ENCODE measurements at places on chromosomes 5 and 9.

GRCh38 chr9:108156270-108156998, 666.9 kb upstream of the KLF4 start:
- no peak for DNase-seq

GRCh38 chr9:133405508-133406438, 12.0 kb downstream of the REXO4 start:
- DNase-seq = no peak

DNA sequence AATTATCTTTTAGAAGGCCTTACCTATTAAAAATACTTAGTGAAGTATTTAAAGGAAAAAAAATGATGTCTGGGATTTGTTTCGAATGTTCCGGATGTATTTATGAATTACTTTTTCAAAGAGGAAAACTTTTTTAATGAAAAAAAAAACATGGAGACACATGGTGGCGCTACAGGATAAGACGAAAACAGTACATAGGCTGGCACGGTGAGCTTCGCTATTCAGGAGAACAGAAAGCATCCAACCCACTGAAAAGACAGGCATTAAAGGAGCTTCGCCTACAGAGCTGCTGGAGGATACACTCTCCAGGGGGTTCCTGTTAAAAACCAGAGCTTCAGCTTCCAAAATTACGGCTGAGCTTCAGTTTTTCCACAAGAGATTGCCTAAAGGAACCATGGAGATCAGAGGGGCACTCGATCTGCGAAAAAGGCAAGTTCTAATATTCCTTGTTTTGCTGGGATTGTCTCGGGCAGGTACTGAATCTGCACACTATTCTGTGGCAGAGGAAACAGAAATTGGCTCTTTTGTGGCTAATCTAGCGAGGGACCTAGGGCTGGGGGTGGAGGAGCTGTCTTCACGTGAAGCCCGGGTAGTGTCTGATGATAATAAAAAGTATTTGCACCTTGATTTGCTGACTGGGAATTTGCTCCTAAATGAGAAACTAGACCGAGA, at the start of gene PCDHB14:
Gene PCDHB14, plus strand, starts transcription at position 232 of the 672 bp plus-strand sequence. Its CDS starts 163 bp downstream, at position 395.
- no peak for DNase-seq

- DNase-seq = no peak
These were observed 85.4 kb upstream of the MIER3 start for GRCh38 chr5:57037355-57037754.

- DNase-seq = no peak
These were observed 26.9 kb upstream of the IGFBPL1 start for GRCh38 chr9:38451162-38451561.

DNA sequence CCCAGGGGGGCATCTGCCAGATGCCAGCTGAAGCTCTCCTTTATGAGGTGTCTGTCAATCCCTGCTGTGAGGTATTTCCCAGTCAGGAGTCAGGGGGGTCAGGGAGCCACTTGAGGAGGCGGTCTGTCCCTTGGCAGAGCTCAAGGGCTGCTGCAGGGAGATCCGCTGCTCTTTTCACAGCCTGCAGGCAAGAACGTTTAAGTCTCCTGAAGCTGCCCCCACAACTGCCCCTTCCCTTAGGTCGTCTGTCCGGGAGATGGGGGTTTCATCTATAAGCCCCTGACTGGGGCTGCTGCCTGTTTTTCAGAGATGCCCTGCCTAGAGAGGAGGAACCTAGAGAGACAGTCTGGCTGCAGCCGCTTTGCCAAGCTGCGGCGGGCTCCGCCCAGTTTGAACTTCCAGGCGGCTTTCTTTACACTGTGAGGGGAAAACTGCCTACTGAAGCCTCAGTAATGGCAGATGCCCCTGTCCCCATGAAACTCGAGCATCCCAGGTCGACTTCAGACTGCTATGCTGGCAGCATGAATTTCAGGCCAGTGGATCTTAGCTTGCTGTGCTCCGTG, 148.3 kb downstream of the RPS23 start:
- no peak for DNase-seq

DNA sequence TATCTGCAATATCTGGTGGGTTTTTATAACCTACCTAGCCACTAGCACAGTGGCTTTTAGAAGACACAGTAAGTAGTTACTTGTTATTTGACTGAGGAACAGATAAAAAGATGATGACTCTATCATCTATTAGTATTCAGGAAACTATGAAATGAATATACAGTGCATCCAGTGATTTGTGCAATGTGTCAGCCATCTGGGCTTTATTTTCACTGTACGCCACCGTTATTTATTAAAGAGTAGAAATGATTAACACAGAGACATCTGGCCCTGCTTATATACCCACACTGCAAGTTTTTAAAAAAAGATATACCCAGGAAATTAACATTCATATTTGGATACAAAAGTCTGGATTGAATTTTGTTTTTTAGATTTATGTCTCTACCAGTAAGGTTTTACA, 408.4 kb downstream of the PDE4D start:
- DNase-seq = no peak

DNA sequence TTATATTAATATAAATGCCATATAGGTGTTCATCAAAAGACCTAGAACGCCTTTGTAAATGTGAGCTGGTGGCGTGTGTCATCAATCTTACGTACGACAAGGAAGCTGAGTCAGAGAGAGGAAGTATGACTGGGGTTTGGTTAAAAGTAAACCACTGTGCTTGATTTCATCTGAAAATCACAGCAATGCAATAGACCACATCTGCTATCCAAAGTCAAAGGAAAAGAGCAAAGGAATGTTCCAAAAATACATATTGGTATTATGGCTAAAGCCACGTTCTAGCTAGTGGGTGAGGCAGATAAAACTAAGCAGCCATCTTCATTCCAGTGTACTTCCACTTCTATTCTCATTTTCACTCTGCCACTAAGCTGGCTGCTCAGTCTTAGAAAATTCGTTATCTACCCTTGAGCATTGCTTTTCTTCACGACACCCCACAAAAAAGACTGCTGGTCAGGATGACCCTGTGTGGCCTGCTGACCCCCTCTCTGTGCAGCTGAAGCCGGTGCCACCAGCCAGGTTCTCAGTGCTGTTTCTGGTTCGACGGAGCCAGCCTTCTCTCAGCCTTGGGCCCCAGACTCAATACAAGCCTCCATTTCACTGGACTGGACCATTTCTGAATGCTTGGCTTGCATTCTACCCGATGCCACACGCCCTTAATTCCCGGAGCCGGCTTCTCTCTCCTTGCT, 23.8 kb downstream of the SHC3 start:
- DNase-seq = no peak

- DNase-seq = no peak
These were observed 101.9 kb upstream of the EFNA5 start for GRCh38 chr5:107772418-107773310.

DNA sequence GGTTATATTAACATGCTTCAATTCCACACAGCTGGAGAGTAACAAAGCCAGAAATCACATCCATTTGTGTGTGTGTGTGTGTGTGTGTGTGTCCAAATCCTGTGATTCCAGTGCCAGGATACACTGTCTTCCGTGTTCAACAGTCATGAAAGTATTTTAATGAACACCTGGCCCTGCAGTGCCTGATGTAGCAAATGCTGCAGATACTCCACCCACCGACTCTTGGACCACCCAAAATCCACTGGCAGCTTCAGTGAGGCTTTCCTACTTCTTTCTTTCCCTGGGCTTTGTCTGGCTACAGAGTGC, 13.1 kb upstream of the INSYN2B start:
- DNase-seq = no peak

GRCh38 chr9:135664801-135665794, 2.0 kb downstream of the LCN9 start:
- DNase-seq = no peak

DNA sequence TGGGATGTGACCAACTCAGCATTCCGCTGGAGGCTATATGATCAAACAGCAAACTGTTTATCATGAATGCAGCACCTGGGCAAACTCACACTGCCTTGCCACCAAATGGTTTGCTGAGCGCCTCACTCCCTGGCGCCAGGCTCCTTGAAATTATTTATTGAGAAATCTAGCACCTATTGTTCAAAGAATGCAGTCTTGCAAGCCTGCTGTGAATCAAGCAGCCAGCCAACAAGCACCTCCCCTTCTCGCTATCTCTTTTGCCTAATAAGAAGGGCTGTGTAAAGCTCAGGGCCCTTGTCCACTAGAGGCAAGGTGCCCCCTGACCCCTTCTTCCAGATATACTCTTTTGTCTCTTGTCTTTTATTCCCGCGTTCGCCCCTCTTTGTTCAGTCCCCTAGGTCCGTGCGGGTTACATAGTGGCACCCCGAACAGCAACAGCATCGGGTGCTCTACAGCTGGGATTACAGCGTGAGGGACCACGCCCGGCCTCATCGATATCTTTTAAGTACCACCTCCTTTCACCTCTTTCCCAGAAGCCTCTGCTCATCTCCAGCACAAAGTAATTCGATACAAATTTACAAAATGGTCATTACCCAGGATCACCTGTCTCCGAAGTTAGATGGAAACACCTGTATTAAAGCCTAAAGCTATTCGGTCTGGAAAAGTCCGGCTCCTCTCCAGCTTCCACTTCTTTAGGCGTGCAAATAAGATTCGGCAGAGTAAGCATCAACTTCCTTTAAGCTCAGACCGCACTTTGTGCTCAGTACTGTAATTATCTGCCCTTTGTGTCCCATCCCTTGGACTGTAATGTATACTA, 896 bp downstream of the RIGI start:
- no peak for DNase-seq

DNA sequence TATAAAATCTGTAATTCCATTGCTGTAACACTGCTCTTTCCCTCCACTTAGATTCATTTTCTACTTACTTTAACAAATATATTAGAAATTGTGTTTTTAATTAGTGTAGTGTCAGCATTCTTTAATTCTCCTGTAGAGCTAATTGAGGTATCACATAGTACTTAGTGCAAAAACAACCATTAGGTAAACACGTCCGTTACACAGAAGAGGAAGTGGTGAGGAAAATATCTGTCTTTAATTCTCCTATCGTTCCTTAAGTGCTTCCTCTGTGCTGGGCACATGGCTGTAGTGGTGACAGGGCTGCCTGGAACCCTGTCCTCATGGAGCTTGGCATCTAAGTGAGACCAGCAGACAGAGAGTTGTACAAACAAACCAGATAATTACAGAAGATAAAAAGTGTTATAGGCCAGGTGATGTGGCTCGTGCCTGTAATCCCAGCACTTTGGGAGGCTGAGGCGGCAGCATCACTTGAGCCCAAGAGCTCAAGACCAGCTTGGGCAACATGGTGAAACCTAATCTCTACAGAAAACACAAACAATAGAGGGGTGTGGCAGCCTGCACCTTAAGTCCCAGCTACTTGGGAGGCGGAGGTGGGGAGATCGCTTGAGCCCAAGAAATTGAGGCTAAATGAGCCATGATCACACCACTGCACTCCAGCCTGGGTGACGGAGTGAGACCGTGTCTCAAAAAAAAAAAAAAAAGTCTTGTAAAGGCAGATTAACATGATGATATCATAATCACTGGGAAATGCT, 36.4 kb downstream of the PARP8 start:
- DNase-seq = no peak

DNA sequence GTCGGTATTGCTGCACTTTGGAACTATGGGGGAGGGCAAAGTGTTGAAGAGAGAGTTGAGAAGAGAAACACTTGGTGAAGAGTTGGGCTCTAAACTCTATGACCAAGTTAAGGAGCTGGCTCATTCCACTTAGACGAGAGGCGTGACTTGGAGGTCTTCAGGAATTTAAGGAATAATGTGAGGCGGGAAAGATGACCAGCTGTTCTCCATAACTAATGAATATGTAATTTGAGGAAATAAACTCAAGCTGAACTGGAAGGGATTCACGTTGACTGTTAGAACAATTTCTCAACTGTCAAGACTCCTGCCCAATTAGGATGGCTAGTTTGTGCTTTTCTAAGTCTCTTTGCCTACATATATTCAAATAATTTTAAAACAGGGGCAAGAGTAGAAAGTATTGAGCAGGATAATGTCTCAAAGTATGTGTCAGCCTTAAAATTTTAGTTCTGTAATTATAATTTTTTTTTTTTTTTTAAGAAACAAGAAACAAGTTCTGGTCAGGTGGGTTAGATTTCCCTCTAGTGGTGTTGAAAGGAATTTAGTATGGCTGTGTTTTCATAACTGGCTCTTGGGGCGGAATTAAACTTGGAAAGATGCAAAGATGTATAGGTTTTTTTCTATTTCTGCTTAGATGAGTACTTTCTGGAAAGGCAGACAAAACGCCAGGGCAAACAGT, 33.4 kb downstream of the TMEM252 start:
- DNase-seq = no peak

GRCh38 chr9:27398982-27399653, 102.2 kb upstream of the EQTN start:
- DNase-seq = no peak

DNA sequence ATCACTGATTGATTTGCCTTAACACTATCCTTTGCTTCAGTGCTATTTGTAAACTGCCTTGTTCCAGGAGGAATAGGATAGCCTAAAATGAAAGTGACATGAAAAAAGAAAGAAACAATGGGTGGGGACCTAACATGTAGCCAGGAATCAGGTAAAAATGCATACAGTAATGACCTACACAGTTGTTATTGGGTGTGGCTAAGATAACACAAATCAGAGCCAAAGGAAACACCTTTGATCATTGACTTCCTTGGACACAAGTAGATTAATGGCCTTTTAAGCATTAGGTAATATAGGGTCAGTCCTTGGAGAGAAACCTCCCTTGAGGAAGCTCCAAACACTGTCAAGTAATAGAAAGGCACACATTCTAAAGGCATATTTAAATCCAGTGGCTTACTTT, 220.4 kb downstream of the TRPM3 start:
- DNase-seq = no peak

- no peak for DNase-seq
These were observed 1.9 kb upstream of the NDUFB6 start for GRCh38 chr9:32574858-32575257.

- DNase-seq = no peak
These were observed 3.5 kb upstream of the GBGT1 start for GRCh38 chr9:133167096-133167730.

DNA sequence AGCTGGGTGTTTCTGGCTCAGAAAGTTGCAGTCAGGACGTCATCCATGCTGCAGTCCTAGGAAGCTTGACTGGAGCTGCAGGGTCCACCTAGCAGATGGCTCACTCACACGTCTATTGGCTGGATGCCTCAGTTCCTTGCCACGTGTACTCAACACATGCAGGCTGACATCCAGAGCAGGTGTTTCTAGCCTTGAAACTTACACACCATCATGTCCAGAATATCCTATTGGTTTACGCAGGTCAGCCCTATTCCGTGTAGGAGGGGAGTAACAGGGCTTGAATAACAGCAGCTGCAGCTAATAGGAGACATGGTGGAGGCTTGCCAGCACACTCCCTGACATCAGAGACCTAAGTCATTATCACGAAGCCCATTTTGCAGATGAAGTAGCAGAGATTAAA, 473.5 kb downstream of the ACTL7B start:
- DNase-seq = no peak
